Left cardiac atrium (tissue), 4 donors: ENCODE measurements at places on chromosomes 6 and 20.
A peak's percentile ranks its signal among the peaks of the same experiment; 100 is the strongest.

GRCh38 chr6:81749707-81750106 lies 2.8 kb downstream of the TENT5A start:
- no peak for DNase-seq

DNA sequence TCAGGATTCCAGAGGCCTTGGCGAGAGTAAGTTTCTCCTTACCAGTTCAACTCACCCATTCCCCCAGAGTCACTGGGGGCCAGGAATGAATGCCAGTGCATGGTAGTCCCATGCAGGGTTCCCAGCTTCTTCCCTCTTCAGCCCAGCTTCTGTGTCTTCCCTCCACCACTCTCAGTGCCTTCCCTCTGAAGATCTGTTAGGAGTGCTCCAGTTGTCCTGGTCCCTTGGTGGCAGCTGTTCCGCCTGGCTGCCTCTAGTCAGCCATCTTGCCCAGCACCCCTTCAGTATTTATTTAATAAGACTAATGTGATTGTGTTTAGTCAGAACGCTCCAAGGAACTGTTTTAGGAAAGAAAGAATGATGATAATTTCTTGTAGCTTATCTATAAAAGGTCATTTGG lies 23.1 kb downstream of the FIG4 start:
- no peak for DNase-seq

GRCh38 chr20:24382331-24382730 lies 87.1 kb upstream of the SYNDIG1 start:
- peak; percentile 32 for DNase-seq

- no peak for DNase-seq
Observed at GRCh38 chr6:136037242-136037875, 185.9 kb downstream of the PDE7B start.

- DNase-seq: no peak
Observed at GRCh38 chr6:158517581-158517980, 42.3 kb upstream of the TMEM181 start.

GRCh38 chr20:56504373-56505005 lies 20.1 kb upstream of the FAM209A start:
- no peak for DNase-seq

GRCh38 chr20:13639150-13639497 lies 392 bp upstream of the TASP1 start:
- DNase-seq: no peak

GRCh38 chr6:20367743-20368485 lies 33.8 kb upstream of the E2F3 start:
- no peak for DNase-seq

- no peak for DNase-seq
Observed at GRCh38 chr6:142336787-142337186, 35.0 kb downstream of the ADGRG6 start.

DNA sequence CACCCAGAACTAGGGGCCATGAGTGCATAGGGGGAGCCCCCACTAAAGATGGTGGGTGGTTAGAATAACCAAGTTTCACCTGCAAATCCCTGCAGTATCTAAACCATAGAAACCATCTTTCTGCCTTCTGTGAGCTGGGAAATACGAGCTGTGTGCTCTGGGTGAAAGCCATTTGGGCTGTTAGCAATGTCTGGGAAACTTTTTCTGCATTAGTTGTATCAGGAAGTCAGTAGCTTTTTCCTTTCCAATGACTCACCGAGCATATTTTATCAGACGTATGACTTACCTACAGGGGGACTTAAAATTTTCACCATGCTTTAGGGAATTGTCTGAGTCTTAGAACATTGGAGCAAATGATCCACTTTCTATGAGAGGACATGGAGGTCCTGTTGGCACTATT lies 584.0 kb downstream of the QKI start:
- no peak for DNase-seq

DNA sequence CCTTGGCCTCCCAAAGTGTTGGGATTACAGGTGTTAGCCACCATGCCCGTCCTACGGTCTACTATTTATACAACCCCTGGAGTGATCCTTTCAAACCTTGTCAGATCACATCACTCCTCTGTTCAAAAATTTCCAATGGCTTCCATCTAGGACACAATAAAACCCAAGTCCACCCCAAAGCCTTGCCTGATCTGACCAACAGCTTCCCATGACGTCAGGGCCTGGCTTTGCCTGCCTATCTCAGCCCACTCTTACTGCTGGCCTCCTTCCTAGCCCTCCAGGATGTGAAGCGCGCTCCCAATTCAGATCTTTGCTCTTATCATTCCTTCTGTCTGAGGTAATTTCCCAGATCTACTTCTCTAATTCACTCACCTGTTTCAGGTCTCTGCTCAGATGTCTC lies 128.4 kb downstream of the LINC00237 start:
- no peak for DNase-seq

DNA sequence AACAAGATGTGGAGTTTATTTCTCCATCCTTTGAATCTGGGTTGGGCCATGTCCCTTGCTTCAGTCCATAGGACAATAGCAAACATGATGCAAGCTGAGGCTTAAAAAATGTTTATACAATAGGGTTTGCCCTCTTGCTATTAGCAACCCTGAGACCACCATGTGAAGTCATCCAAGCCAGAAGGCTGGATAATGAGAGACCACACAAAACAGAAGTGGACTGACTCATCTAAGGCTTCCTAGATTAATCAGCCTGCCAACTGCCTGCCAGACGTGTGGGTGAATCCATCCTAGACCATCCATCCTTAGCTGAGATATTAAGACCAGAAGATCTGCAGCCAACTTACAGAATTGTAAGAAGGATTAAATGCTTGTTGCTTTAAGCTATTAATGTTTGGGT lies 38.1 kb upstream of the ISM1 start:
- DNase-seq: no peak
